Inflammatory macrophage treated with lipopolysaccharide for 4 hours (primary cell): ENCODE measurements at places on chromosomes 5 and 9.

- DNase-seq, result no peak
These were observed 2.2 kb upstream of the ADGRD2 start for GRCh38 chr9:124448019-124448418.

DNA sequence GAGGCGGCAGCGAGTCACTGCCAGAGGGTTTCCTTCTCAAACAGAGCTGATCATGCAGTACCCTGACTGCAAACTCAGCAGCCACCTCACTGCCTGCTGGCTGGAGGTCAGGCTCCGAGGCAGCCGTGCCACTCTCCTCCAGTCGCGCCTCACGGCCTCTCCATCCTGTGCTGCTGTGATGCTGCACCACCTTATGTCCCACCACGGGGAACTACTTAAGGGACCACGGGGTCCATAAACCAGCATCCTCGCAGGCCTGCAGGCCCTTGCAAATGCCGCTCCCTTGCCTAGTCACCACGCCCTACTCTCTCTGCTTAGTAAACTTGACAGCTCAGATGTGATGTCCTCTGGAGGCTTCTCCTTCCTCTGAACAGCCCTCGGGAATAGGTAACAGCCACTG, 99.2 kb downstream of the CRB2 start:
- DNase-seq, result no peak

DNA sequence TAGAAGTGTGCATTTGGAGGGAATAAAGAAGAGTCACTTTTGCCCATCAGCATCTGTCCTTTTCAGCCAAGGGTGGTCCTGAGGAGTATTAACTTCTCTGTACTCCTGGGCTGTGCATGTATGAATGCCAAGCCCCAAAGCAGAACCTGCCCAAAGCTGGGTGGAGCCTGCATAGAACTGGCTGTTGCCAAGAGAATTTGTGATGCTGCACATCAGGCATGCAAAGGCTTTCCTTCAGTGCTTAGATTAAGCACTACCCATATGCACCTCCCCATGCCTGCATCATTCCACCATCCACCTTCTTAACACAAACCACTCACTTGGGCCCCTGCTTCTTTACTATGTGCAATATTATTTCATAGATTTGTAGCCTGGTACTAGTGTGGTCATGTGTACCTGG, 493.8 kb downstream of the KIF4B start:
- no peak for DNase-seq

- no peak for DNase-seq
These were observed 75.1 kb upstream of the PANK3 start for GRCh38 chr5:168654211-168654721.

- DNase-seq, result no peak
These were observed 1106.7 kb downstream of the DTWD2 start for GRCh38 chr5:117881426-117882230.

GRCh38 chr5:166349046-166349445, 1942.4 kb upstream of the WWC1 start:
- no peak for DNase-seq

DNA sequence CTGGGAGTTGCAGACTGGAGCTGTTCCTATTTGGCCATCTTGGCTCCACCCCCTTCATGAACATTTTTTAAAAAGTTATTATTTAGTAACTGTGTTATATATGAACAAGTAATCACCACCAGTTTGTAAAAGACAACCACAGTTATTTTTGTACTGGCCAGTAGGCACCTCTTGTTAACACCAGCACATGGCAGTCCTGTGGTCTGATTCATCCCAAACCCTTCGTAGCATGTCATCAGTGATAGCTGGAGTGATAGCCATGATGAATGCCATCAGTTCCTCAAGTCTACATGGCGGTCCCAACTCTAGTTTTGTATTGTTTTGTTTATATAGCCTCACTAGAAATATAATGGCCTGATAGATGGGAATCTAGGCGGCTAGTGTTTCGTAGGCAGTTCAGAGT, 74.2 kb downstream of the CDC42SE2 start:
- DNase-seq, result no peak

GRCh38 chr9:113654605-113655428, 191.3 kb downstream of the RGS3 start:
- no peak for DNase-seq

DNA sequence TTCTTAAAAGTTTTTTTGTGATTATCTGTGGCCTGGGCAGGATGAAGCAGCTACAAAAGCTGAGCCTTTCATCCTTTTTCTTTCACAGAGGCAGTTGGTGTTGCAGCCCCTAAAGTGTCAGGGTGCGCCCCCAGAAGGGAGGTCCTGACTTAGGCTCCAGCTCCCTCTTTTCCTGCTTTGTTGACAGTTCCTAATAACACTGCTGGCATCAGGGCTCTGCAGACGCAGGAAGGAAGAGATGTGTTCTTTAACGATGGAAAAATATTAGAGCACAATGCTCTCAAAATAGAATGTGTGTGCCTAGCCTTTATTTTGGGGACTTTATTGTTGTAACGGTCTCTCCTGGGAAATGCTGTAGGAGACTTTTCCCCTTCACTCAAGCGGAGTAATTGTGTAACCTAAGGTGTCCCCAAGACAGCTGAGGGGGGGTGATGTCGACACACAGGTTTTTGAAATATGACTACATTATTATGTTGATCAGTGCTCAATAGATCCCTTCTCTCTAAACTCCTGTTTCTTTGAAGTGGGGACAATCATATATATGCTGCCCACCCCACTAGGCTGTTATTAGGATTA, 135.6 kb downstream of the SEMA6A start:
- DNase-seq, result no peak

- DNase-seq, result no peak
These were observed 39.9 kb downstream of the FNIP1 start for GRCh38 chr5:131756942-131757341.

- no peak for DNase-seq
These were observed 39.4 kb downstream of the KLHL3 start for GRCh38 chr5:137696481-137696880.

DNA sequence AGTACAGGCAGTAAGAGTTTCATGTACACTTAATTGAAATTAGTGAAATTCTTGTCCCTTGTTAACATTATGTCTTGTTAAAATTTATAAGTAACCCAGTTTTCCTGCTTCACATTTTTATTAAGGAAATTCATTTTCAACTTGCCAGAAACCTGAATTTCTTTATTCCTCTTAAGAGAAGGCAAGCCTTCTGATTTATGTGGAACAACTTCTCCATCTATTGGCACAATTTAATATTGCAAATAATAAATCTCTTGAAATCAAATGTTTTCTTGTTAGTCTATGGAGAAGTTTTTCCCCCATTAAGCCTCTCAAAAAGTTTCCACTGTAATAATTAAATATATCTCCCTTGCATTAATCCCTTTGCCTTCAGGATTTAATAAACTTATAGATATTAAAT, 33.8 kb upstream of the ACO1 start:
- peak; percentile 44 for DNase-seq

DNA sequence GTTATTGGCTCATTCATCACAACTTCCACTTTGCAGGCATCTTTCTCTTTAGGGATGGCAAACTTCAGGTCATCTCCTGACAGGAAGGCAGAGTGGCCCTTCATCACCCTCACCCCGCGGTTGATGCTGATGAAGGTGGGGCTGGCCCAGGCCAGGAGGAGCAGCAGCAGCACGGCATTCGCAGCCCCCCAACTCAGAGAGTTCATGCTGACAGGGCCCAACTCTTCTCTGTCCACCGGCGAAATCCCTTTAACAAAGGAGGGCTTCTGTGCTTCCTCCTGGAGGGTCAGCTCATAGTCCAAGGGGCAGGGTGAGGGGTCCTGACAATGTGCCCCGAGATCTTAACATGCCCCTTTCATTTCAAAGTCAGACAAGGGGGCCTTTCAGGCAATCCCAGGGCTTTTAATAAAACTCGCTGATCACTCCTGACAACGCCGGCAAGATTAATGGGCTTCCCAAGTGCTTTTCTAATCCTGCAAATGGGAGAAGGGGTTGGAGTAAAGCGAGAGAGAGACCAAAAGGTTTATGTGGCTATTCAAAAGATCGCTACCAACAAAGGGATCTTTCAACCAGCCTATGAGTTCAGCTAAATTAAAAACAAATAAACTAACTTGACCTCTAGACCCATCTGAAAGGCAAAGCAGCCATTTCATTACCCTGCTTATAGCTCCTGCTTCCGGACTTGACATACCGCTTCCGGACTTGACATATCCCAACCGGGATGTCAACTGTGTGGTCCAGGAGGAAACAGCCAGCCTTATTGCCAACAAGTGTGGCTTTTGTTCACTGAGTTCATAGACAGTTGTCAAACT, 41.2 kb downstream of the FREM1 start:
- DNase-seq, result no peak

GRCh38 chr9:90018688-90019087, 413.9 kb downstream of the GADD45G start:
- DNase-seq, result no peak

DNA sequence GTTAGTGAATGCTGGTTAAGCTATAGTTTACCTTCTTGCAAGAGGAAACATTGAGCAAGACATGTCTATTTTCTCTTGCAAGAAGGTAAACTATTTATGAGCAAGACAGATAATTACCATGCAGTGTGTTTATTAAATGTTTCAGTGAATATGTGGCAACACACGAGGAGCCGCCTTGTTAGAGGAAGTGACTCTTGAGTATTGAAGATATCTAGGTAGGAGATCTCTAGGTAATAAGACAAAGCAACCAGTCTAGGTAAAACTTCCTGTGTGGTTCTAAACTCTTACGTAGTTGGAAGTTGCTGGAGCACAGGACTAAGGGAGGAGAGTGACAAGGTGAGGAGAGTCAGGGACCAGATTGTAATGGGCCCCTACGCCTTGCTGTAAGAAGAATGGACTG, 16.8 kb downstream of the SKP2 start:
- no peak for DNase-seq

- DNase-seq, result no peak
These were observed 166.0 kb downstream of the ADAMTSL1 start for GRCh38 chr9:18639911-18640310.

DNA sequence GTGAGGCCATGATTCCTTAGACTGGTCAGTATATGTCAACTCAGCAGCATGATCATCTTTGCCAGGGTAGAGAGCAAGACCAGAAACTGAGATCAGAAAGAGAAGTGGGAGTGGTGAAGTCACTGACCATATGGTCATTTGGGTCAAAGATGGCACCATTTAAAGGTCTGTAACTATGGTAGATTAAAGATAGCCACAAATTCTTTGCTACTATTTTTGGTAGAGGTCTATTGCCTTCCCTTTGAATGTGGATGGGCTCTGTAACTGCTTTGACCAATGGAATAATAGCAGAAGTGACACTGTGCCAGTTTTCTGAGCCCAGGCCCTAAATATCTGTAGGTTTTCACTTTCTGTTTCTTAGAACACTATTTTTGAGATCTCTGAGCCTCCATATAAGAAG, 117.6 kb downstream of the PCSK1 start:
- DNase-seq, result peak; percentile 53

GRCh38 chr5:72949481-72949880, 6.4 kb upstream of the FCHO2 start:
- peak; percentile 47 for DNase-seq

DNA sequence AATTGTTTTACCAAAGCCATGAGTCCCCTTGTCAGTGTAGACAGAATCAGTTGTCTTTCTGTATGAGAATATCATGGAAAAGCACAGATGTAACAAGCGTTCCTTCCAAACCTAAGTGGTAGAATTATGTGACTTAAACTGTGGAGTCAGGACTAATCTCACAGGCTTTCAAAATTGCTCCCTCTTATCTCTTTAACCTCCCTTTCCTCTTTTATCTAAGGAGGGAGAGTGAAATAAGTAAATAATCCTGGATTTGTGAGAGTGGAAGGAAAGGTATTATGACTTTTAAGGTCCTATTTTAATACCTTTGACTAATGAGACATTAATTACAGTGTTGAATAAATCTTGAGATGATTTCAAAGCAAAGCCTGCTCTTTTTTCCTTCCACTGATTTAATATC, 52.4 kb upstream of the LIFR start:
- no peak for DNase-seq

- no peak for DNase-seq
These were observed 110.8 kb upstream of the ERCC6L2 start for GRCh38 chr9:95764533-95765319.

- DNase-seq, result peak; percentile 48
These were observed 66.8 kb downstream of the ARL15 start for GRCh38 chr5:54243483-54244080.

DNA sequence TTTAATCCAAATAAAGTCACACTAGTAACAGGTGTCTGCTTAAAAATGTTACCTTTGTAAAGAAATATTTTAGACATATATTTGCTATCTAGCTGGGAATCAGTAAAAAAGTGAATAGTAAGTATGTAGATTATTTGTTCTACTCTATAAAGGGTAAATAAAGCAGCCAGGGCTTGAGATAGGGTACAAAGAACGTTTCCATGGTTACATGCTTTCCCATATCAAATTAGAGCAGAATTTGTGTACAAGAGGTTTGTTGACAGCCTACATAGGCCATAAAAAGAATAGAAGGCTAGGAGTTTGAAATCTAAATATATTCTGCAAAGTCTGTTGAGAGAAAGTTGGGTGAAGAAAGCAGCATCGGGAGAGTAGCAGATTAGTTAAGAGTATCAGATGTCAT, 160.9 kb upstream of the POU5F2 start:
- no peak for DNase-seq

DNA sequence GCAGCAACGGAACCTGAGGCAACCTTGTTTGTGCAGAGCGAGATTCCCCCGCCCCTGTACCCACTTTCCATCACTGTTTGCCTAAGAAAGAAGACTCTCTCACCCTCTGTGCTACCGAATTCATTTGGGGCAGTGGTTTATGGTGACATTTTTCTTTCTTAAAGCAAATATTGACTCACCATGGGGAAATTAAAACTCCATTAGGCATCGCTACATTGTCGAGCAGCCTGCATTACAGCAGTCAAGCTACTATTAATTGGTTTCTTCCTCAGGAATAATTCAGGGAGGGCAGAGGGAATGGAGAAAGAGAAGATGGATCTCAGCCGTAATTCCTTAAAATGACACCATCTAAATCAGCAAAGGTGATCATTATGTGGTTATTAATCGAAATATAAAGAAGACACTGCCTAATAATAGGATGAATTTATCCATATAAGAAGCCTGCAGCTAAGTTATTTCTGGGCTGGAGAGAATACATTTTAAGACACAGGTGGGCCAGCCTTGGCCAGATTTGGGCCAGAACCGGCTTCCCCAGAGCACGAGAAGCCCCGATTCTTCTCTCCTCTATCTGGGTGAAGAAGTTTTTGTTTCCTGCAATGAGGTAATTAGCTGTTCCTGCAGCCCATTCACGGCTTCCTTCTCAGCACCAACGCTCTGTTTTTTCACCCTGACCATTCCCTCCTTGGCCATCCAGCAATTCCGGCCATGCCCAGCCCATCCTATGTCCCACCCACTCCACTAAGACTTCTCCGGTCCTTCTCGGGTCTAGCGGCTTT, 16.8 kb downstream of the CFAP77 start:
- no peak for DNase-seq
